ENCODE measurements at places on chromosomes 12 and 14.
A peak's percentile ranks its signal among the peaks of the same experiment; 100 is the strongest.

GRCh38 chr12:112836736-112837628, 45.4 kb downstream of the RPH3A start:
- no peak for DNase-seq

- DNase-seq, result no peak
Observed at GRCh38 chr12:22014783-22015144, 31.3 kb upstream of the CMAS start.

GRCh38 chr14:63666335-63666734, 24.7 kb upstream of the WDR89 start:
- no peak for DNase-seq

DNA sequence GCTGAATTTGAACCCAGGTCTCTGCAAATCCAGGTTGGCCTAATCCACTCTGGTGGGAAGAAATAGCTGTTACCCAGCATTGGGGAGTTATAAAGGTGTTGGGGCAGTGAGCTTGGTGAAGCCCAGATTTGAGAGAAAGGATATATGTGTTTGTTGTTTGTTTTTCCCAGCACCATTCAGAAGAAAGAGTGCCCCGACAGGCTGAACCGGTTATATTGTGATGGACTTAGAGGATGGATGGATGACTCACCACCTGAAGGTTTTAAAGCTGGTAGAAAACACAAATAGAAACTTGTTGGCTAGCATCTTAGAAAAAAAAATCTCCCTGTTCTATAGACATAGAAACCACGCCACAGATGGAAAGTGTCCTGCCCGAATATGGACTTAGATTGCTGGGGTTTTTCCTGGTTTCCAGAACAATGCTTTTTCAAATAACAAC, 404.6 kb downstream of the MED13L start:
- DNase-seq, result no peak

GRCh38 chr14:106044949-106045596, 518.7 kb downstream of the TMEM121 start:
- peak; percentile 59 for DNase-seq

- no peak for DNase-seq
Observed at GRCh38 chr12:84136862-84137367, 775.7 kb downstream of the SLC6A15 start.

DNA sequence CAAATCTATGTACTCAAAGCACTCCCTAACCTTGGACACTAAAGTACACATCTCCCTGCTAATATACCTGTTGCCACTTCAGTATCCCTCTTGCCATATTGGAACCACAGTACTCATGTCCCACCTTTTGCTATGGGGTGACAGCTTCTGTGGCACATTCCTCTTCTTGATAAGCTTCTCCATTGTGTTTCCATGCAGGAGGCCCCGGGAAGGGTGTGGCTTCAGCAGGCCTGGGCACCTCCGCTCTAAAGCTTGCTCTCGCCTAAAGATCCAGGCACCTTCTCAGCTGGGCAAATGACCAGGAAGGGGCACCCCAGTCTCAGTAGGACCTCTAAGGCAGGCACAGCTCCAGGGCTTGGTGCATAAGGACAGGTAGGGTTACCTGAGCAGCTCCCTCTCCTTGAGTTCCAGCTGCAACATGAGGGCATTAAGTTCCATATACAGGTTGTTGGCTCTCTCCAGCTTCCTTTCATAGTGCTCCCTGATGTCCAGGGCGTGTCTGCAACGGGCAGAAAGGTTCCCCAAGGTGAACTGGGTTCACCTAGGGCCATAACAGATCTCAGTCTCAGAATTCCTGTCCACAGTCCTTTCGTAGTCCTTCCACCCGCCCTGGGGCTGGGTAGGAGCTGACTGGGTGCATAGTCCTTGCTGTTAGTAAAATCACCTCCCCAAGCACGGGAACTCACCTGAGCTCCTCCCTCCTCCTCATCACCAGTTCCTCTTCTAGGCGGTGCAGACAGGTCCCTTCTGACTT, 15.9 kb downstream of the MAP3K12 start:
- peak; percentile 18 for DNase-seq

- no peak for DNase-seq
Observed at GRCh38 chr14:37013078-37013477, 159.3 kb downstream of the SLC25A21 start.

GRCh38 chr12:68439368-68440045, 107.3 kb upstream of the MDM1 start:
- no peak for DNase-seq

DNA sequence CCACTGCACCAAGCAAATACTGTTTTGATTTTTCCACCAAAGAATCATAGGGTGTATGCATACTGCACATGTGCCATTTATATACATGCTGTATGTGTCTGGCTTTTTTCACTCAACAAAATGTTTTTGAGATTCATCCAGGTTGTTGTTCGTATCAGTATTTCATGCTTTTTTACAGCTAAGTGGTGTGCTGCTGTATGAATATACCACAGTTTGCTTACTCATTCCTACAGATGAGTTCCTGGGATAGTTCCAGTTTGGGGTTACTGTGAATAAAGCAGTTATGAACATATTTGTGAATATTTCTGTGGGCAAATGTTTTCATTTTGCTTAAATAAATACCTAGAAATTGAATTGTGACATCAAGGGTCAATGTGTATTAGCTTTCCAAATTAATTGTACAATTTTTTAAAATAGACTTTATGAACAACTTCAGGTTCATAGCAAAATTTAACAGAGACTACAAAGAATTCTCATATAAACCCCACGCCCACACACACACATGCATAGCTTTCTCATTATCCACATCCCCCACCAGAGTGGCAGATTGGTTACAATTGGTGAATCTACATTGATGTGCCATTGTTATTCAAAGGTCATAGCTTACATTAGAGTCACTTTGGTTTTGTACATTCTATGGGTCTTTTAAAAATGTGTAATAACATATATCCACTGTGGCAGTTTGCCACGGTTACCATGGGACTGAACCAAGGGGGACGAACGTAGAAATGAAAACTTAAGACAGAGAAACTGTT, 6.9 kb upstream of the KRT6A start:
- DNase-seq, result no peak

DNA sequence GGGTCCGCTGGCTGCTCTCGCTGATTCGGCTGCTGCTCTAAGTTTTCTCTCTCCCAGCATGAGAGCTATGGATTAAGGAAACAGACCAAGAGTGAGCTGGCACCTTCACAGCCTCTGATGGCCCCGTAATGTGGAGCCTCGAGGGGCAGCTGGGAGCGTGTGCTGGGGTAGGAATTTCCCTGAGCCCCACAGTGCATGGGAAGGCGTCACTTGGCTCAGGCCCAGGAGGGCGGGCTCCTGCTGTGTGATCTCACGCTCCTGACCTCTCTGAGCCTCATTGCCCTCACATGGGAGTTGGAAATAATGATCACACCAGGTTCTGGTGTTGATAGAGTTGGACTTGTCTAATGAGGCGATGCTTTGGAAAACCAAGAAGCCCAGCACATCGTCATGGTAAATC, 238.6 kb upstream of the CRY1 start:
- no peak for DNase-seq

DNA sequence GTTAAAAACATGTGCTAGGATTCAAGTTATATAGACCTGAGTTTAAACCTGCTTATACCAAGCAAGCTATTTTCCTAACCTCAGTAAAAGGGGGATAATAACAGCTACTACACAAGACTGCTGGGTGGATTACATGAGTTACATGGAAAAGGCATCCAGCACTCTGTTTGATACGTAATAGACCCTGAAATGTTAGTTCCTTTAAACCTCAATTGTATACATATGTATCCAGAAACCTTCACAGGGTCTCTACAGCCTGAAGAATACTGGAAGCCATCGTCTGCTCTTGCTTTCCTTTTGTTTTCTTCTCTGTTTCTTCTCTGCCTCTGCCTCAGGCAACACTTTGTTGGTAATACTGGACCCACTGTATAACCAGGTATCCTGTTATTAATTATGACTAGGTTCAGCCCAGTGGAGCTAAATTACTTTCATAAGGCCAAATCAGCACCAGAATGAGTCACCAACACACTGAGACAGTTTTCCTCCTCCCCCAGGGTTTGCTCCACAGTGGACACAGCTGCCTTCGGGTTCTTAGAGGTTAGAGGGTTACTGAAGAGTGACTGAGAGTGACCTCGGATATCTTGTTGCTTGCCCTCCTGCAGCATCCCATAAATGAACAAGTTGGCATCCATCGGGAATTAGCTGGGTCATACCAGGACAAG, 127.1 kb downstream of the CAPZA3 start:
- no peak for DNase-seq

- DNase-seq, result peak; percentile 78
Observed at GRCh38 chr14:28773861-28774691, 7.5 kb downstream of the FOXG1 start.

- DNase-seq, result peak; percentile 54
Observed at GRCh38 chr12:110373025-110373424, 30.5 kb downstream of the ANAPC7 start.

DNA sequence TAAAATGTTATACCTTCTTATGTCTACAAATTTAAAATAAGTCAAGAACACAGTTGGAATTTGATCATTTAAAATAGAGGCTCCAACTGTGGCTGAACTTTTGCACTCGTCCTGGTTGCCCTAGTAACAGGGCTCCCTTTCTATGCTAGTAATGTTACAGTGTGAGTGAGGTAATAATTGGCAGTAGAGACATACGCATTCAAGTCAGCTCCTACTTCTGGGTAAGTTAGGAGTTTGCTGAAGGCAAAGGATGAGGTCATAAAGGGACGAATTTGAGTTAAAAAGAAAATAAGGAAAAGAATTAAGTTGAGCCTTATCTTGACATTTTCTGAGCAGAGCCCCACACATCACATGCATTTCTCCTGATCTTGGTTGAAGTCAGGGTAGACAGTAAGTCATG, 129.1 kb downstream of the TMEM117 start:
- DNase-seq, result no peak

DNA sequence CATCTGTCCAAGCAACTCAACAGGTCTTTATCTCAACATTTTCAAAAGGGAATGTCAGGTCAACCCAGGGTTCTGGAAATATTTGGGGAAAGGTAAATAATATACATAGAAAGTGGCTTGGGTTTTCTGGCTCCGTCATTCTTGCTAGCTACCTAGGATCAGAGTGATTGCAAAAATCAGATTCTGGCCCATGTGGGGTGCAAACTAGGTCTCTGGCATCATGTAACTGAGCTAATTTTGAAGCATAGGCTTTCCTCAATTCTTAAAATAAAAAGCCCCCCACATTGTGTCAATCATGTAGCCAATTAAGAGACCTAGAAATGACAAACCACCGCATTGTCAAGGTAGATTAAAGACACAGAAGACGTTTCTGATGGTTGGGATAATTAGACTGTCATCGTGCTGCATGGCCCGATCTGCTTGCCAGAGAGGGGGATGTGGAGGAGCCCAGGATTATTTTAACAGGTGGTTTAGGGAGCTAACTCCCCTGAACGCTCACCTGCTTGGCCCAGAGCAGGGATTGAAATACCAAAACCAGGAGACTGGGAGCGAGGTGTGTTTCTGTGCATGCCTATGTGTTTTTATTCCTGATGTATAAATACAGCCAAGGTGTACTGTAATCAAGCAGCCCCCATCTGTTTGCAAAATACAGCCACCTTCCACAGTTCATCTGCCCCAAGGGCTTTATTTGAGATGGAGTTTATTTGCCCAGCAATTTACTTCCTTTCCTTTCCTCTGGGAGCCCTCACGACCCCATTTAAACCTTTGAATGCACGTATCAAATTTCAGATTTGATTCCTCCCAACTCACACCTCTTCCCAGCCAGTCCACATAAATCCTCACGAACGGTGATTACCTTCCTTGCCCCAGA, 189.5 kb downstream of the TTC8 start:
- peak; percentile 96 for DNase-seq

- peak; percentile 59 for DNase-seq
Observed at GRCh38 chr14:44149597-44149996, 357.5 kb downstream of the FSCB start.

DNA sequence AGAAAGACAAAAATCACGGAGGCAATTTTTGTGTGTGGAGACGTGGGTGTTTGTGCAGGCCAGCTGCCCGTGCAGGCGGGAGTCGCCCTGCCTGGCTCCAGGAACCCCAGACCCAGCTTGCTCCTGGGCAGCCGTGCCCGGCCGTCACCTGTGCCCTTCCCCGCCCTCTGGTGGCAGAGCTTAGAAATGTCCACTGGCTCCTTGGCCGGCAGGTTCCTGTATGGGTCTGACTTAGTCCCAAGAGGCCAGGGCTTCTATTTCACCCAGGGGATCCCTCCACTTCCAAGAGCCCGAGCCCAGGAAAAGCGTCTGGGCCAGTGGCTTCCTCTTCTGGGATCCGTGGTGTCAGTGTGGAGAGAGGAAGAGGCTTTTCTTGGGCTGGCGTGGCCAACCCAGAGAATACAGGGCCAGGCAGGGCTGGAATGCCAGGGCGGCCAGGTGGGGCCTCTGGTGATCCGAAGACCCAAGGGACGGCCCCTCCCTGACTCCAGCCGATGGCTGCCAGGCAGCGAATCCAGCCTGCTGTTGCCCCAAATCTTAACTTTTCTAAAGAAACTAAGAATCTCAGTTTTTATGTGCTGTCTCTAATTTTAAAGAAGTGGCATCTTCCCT, 120.9 kb downstream of the TMEM132C start:
- DNase-seq, result no peak

DNA sequence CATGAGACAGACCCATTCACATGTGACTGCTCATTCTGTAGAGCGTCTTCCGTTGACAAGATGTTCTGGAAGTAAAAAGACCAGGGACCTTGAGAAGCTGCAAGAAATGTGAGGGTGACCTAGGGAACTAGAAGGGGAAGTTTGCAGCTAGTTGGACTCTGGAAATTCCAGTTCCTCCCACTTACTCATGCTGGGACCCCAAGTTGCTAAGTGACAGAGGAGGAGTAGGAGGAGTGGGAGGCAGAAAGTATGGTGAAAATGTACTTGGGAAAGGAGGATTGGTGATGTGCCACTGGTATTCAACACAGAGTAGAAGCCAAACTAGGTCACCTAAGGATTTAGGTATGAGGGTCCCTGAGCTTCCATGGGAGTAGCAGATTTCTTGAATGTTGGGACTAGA, 132.4 kb downstream of the KCNA5 start:
- DNase-seq, result no peak

DNA sequence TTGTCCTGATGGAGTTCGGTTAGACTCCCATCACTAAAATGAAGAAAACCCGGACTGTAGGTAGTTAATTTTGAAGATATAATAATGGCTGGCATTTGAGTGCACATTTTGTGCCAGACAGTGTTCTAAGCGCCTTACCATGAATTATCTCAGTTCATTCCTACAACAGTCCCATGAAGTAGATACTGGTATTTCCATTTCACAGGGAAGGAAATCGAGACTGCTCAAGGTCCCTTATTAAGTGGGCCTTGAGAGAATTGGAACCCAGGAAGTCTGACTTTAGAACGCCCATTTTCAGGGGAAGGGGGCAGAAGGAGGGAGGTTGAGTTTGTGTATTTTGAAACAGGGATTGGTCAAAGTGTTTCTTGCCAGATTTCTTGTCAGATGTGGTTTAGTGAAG, 855 bp downstream of the MNAT1 start:
- DNase-seq, result no peak

- DNase-seq, result no peak
Observed at GRCh38 chr12:38905480-38906351, at the start of gene CPNE8. TSS of gene CPNE8 (minus strand) at chr12:38905591. CDS start at chr12:38905534, 57 bp downstream.

GRCh38 chr12:46537387-46537955, 164.9 kb upstream of the SLC38A2 start:
- no peak for DNase-seq

DNA sequence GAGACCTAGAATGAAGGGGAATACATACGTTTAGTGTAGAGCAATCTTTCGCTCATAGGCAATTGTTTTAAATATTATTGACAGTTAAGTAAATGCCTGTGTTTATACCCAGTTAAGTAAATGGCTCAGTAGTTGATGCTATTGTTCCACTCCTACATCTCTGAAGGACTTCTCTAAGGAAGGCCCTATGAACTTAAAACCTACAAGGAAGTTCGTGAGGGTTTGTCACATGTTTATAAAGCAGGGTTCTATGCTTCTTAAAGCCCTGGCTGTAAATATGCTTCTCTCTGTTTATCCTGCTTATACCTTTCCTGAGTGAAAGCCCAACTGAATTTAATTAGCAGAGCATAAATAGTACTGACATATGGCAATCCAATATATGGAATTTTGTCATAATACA, 282.1 kb upstream of the NPAS3 start:
- no peak for DNase-seq

Measured in NCI-H2171 treated with DMSO at 0.1 percent for 48 hours (cell line).